Effector memory CD8-positive, alpha-beta T cell (primary cell): ENCODE measurements at places on chromosomes 7 and 10.

- DNase-seq: no peak
Measured at GRCh38 chr10:125883211-125883610, 2.1 kb upstream of the DHX32 start.

- DNase-seq: no peak
Measured at GRCh38 chr7:127885843-127886242, 145.4 kb downstream of the LRRC4 start.

DNA sequence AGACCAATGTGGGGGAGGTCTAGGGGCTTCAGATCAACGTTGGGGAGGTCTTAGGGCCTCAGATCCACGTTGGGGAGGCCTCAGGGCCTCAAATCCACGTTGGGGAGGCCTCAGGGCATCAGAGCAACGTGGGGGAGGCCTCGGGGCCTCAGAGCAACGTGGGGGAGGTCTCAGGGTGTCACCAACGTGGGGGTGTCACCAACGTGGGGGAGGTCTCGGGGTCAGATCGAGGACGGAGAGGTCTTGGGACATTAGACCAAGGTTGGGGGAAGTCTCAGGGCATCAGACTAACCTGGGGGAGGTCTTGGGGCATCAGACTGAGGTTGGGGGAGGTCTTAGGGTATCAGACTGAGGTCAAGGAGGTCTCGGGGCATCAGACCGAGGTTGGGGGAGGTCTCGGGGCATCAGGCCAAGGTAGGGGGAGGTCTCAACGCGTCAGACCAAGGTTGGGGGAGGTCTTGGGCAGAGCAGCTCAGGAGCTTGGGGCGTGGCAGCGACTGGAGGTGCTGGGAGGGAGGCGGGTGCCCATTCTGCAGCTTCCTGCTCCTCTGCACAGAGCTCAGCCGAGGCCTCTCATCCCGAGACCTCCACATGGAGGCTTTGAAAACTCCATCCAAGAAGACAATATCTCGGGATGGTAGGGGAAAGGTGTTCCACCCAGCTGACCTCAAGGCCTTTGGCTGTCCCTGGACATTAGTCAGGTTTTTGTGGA is 159.8 kb downstream of the WDR37 start:
- no peak for DNase-seq

DNA sequence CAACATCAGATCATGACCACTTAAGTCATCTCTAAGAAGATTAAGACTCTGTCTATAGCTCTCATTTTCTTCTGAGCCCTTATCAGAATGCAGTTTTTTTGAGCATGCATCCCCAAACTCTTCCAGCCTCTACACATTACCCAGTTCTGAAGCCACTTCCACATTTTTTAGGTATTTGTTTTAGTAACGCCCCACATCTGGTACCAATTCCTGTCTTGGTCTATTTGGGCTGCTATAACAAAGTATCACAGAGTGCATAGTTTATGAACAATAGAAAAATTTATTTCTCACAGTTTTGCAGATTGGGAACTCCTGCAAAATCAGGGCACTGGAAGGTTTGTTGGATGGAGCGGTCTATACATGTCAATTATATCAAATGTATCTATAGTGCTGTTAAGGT is 107.7 kb upstream of the KCND2 start:
- DNase-seq: no peak

- no peak for DNase-seq
Measured at GRCh38 chr7:157693071-157693520, 356.3 kb downstream of the DNAJB6 start.

- no peak for DNase-seq
Measured at GRCh38 chr10:119153661-119154060, 11.9 kb downstream of the SFXN4 start.

- no peak for DNase-seq
Measured at GRCh38 chr7:152989889-152990380, 230.4 kb downstream of the ACTR3B start.

DNA sequence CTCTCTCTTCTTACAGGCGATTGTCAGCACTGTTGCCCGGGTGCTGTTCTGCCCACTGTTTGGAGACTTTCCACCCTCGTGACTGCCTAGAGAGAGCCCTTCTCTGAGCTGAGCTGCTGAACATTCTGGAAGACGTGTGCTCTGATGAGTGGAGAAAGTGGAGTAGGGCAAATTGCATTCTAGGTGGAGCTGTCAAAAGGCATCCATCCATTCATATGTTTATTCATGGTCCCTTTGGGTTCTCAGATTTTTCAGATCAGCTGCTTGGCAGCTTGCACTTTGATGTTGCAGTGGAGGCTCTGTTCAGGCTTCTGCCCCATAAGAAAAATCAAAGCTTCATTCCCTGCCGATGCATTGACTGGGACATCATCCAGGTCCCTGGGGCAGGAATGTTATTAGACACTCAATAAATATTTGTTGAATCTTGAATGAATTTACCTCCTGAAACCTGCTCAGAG is 120.7 kb upstream of the EEPD1 start:
- no peak for DNase-seq

- DNase-seq: no peak
Measured at GRCh38 chr7:2724453-2725177, 36.6 kb downstream of the AMZ1 start.

DNA sequence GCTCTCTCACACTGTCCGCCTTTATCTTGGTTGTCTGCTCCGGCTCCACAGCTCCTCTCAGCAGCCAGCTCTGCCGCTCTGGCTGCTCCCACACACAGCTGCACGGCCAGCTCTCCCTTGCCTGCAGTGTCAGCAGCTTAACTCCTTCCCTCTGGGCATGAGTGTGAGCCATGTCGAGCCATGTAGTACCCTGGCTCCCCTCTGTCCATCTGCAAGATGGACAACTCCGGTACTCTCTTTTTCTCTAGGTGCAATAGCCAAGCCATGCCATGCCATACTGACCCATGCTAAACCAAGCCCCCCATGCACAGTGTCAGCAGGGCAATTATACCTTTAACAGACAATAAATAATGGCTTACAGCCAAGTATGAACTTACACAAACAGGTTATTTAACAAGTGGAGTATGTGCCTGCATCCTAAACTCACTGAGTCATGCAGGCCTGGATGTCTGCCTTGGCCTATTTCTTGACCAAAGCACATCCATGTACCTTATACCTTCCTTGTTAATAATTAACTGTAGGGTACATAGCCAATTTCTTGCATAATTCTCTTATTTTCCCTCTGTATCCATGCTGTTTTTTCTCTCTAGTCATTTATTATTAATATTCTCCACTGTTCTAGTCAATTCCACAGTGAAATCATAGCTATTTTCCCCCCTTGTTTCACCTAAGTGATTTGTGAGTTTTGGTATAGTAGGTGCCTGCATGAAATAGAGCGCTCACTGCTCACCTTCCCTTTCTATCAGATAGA is 170.9 kb downstream of the CDK14 start:
- DNase-seq: no peak

- no peak for DNase-seq
Measured at GRCh38 chr7:143321734-143322133, 5.8 kb downstream of the CLCN1 start.
